T follicular helper cell (primary cell): ENCODE measurements at places on chromosomes 1 and 21.

GRCh38 chr1:97038410-97038809, 316.8 kb downstream of the PTBP2 start:
- no peak for DNase-seq

DNA sequence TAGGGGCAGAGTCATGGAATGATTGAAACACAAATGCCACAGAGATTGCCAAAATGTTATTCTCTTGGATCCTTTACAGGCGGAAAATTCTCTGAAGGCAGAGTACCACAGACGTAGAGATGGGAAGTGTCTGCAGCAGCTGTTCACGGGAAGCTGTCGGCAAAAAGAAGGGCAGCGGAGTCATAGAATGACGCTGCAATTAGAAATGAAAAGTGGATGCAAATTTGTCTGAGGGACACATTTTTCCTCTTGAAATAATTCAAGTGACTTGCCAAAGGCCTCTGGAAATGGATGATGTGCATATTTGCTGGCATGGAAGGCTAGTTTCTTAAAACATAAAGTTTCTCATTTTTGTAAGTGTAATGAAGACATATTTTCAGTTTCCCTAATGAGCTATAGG, 77.5 kb upstream of the PLD5 start:
- DNase-seq: no peak

DNA sequence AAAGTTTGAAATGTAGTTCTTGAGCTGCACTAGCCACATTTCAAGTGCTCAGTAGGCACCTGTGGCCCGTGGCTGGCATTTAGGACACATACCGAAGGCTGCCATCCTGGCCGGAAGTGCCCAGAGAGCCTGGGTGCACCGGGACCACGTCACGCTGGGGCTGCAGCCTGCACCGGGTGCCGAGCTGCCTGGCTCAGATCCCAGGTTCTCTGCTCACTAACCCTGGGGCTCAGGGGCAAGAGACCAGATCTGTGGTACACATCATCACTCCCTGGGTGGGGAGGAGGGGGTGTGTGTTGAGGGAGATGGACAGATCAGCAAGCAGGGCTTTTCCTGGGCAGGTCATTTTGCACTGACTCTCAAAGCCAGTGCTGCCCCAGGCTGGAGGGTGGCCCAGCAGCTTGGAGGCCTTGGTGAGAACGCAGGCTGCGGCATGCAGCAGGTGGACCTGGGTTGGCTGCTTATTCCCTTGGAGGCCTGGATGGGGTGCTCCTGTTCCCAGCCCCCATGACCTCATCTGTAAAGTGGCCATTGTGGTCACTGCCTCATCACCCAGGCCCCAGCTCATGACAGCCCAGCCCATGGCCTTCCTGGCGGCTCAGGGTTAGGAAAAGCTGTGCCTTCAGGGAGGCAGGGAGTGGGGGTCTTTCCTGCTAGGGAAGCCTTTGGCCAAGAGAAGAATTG, 23.6 kb downstream of the TMEM201 start:
- no peak for DNase-seq

DNA sequence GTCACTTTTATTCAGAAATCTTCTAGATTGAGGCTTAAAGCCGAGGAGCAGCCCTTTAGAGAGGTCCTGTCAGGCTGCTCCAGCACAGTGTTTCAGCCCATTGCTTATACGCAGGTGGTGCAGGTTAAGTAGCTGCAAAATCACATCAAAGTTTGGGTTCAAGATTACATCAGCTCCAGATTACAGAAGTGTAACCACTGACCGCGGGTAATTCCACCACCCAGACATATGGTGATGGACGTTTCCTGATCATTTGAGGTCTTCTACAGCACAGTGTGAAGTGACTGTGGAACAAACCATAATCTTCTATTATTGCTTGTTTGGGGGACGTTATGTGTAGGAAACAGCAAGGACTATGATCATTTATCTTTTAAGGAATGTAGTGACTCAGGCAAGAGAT, 11.8 kb downstream of the C1orf115 start:
- no peak for DNase-seq

DNA sequence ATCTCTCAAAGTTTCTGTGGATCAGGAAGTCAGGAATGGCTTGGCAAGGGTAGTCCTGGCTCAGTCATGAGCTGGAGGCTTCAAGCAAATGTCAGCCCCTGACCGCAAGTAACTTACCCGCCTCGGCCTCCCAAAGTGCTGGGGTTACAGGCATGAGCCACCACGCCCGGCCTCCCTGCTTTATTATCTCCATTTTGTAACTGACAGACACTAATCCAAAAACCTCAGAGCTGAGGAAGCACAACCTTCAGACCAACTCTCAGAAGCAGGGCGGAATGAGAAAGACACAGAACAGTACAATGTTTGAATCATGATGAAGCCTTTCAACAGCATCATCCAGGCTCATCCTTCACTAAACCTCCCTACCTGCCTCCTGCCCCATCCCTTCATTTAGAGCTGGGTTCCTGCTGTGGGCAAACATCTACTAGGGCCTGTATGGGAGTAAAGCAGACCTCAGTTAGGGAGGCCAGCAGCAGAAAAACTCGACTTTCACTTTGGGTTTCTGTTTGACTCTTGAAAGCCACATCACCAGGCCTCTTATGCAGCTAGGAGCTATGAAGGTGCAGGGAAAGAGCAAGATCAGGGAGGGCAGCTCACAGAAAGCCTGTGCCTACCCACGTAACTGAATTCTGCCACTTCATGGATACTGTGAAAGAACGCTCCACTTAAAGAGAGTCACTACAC, 84.4 kb upstream of the RAB4A start:
- no peak for DNase-seq

GRCh38 chr1:188599313-188599712, 1770.6 kb downstream of the PLA2G4A start:
- DNase-seq: no peak

- DNase-seq: no peak
Observed at GRCh38 chr1:40592107-40592803, 60.8 kb downstream of the ZNF684 start.

DNA sequence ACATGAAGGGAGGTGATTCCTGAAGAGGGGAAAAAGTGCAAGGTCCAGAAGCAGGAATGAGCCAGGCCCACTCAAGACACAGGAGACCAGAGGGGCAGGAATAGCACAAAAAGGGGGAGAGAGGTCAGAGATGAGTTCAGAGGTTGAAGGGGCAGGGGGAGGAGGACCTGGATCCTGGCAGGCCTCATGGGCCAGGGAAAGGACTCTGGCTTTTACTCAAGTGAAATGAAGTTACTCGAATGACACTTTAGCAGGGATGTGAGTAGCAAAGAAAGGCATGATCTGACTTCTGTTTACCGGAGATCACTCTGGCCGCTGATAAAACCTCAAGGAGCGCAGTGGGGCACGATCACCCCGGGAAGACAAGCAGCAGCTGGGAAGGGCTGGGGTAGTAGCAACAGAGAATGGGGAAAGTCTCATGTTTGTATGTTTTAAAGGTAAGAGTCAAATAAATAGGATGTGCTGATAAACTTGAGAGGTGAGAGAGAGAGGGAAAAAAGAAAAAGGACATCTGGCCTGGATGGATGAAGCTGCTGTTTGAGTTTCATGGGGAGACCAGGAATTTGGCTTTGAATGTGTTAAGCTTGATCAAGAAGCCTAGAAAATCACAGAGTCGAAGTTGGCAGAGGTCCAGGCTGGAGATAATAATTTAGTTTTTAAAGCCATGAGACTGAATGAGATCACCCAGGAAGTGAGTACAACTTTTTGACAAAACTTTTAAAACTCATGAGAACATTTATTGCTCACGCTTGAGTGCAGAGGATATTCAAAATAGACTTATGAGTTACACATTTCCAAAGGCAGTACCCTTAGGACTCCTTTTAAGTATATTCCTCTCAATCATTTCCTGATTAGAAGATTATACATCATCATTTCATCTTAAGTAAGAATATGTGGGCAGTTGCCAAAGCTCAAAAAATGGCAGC, 156.0 kb downstream of the RERE start:
- no peak for DNase-seq

DNA sequence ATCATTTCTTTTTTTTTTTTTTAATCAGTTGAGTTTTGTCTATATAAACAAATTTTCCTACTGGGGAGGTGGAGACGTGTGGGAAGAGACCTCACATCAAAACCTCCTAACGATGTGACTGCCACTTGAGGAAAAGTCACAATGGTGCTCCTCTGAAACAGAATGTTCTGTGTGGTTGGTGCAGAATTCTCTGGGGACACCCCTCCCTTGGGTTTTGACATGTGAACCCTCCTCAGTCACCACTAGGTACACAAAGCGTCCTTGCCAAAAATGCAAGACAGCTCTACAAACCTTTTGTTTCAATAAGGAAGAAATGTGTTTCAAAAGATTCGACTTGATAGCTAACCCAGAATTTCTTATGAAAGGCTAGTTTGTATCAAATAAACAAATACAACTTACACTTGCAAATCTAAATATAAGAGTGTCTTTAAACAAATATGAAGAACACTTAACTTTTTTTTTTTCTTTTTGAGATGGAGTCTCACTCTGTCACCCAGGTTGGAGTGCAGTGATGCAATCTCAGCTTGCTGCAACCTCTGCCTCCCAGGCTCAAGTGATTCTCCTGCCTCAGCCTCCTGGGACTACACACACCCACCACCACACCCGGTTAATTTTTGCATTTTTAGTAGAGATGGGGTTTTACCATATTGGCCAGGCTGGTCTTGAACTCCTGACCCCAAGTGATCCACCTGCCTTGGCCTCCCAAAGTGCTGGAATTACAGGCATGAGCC, 9.3 kb downstream of the SLC25A24 start:
- DNase-seq: no peak

DNA sequence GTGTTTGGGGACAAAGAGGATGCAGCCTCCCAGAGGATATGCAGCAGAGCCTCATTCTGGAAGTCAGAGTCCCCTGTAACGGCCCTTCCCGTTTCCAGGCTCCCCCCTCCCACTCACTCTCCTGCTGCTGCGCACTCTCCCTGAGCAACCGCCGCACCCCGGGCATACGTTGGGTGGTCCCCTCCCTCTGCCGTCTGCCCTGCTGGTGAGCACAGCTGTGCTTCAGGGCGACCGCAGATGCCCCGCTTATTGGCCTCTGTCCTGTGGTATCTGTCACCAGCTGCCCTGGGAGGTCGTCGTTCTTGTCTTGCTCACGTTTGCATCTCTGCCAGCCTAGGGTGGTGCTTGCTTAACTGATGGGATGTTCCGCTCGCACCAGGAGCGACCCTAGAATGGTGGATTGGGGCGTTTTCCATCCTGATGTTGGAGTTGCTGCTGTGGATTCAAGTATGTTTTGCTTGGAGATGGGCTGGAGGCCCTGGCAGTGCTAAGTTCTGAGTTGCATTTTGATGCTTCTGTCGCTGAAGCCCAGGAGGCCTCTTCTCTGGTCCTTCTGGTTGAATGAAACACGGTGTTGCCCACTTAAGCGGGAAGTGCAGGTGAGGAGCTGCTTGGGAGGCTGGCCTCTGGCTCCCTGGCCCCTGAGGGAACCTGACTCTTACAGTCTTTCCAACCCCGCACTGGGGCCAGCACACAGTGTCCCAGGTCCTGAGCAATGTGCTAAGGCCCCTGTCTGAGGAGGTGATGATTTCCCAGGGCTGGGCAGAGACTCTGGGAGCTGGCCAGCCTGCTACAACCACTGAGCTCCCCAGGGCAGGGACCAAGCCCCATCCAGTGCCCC, 3.2 kb downstream of the TMEM201 start:
- DNase-seq: no peak

- no peak for DNase-seq
Observed at GRCh38 chr1:47409311-47410067, 6.6 kb upstream of the FOXE3 start.

- DNase-seq: no peak
Observed at GRCh38 chr1:81797701-81798100, 3.0 kb upstream of the ADGRL2 start.

- no peak for DNase-seq
Observed at GRCh38 chr21:25885405-25885804, 150.6 kb downstream of the GABPA start.

DNA sequence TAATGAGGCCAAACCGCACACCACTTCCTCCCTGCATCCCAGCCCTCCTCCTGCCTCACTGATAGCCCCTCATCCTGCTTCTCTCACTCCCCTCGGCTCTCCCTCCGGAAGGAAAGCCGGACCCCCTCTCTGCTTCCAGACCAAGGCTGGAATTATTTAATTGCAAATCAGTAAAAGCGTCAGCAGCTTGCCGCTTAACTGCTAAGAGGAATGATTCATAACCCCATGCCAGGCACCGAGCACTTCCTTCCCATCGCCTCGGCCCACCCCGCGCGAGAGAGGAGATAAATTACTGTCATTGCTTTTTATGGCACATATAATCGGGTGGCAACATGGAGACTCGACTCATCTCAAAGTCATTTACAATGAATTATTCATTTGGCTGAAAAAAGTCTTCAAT, 77.3 kb downstream of the UBIAD1 start:
- no peak for DNase-seq

DNA sequence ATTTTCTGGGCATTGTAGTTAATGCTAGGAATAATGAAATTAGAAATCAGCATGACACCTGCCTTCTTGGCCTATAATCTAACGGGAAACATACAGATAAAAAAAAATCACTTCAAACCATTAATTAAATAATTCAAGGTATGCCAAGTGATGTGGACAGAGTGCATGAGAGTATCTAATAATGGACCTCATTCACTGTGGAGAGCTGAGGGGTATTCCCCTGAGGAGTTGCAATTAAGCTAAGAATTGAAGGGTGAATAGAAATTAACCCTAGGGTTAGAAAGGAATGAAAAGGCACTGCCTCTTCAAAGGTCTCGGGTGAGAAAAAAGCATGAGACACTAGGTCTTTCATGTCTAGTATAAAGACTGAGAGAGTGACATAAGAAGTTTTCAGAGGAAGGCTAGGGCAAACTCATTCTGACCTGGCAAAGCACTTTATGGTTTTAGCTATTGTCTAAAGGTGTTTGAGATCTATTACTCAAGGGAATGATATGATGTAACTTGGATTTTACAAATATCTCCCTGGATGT, 466.1 kb downstream of the KCNT2 start:
- DNase-seq: no peak

DNA sequence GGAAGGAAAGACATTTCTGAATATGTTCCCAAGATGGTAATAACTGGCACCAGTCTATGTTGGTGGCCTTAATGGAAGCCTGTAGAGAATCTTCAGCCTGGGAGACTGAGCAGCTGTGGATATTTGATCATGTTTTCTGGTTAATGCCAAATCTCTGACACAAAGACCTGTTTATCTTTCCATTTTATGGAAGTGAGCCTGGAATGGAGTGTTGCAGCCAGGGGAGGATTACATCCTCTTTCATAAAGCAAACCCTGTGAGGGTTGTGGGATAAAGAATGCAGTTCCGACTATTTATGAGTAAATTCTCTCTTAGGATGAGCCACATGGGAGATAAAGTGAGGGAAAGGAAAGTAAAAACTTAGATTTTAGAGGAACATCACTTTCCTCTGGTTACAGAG, 144.1 kb downstream of the PCP4 start:
- no peak for DNase-seq

DNA sequence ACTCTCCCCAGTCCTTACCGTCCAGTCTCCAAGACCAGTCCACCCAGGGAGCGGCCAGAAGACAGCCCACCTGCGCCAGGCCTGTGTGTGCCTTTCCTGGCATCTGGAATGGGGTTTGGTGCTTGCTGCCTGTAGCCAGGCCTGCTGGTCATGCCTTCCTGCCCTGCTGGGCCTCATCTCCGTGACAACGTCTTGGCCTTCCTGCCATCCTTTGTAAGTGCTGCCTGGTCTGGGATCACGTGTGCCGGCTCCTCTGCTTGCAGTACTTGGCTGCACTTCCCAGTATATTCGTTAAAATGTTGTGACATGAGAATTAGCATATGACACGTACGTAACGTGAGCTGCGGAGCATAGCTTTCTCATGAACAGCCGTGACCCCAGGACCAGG, 145.3 kb upstream of the COL6A1 start:
- no peak for DNase-seq

GRCh38 chr1:118266436-118266835, 81.4 kb upstream of the SPAG17 start:
- no peak for DNase-seq

- no peak for DNase-seq
Observed at GRCh38 chr1:46544561-46545240, 6.7 kb downstream of the KNCN start.
